Suppressor macrophage (primary cell): ENCODE measurements at places on chromosomes 5 and 9.

- DNase-seq = no peak
Measured at GRCh38 chr5:33737284-33737683, 154.5 kb downstream of the ADAMTS12 start.

GRCh38 chr5:14376789-14377188 lies 204.8 kb upstream of the OTULINL start:
- DNase-seq = no peak

GRCh38 chr9:105967797-105968196 lies 273.5 kb downstream of the TMEM38B start:
- DNase-seq = no peak

- DNase-seq = no peak
Measured at GRCh38 chr9:127126971-127127370, 4.5 kb upstream of the ANGPTL2 start.

DNA sequence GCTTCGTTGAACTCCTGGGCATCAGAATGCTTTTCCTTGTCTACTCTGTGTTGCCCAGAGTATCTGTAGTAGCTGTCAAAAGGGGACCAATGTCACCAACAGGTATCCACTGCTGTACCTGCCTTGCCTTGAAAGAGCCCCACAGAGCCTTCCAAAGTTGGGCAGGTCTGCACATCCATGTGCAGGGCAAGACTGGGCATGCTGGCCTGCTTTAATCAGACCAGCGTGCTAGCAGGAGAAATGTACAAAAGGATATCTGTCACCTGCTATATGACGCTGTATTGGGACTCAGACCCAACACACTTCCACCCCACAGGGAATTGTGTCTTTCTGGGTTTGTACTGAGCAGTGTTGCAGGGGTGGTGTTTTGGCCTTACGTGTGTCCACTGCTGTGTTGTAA lies 11.9 kb downstream of the DELE1 start:
- DNase-seq = no peak

GRCh38 chr5:116495786-116496357 lies 78.8 kb downstream of the SEMA6A start:
- DNase-seq = no peak

DNA sequence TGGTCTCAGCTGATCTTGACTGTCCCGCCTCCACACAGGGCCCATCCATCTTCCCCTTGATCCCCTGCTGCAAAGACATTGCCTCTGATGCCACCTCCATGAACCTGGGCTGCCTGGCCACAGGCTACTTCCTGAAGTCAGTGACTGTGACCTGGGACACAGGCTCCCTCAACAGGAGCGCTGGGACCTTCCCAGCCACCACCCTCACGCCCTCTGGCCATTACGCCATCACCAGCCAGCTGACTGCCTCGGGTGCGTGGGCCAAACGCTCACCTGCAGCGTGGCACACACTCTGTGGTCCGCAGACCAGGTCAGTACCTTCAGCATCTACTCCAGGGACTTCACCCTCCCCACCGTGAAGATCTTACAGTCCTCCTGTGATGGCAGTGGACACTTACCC lies 71.9 kb downstream of the INSL6 start:
- DNase-seq = no peak

- no peak for DNase-seq
Measured at GRCh38 chr5:113243349-113243664, 191.5 kb downstream of the TSSK1B start.

- no peak for DNase-seq
Measured at GRCh38 chr9:33752130-33752637, 43.2 kb upstream of the PRSS3 start.

- no peak for DNase-seq
Measured at GRCh38 chr5:174245516-174246075, 200.1 kb downstream of the NSG2 start.

DNA sequence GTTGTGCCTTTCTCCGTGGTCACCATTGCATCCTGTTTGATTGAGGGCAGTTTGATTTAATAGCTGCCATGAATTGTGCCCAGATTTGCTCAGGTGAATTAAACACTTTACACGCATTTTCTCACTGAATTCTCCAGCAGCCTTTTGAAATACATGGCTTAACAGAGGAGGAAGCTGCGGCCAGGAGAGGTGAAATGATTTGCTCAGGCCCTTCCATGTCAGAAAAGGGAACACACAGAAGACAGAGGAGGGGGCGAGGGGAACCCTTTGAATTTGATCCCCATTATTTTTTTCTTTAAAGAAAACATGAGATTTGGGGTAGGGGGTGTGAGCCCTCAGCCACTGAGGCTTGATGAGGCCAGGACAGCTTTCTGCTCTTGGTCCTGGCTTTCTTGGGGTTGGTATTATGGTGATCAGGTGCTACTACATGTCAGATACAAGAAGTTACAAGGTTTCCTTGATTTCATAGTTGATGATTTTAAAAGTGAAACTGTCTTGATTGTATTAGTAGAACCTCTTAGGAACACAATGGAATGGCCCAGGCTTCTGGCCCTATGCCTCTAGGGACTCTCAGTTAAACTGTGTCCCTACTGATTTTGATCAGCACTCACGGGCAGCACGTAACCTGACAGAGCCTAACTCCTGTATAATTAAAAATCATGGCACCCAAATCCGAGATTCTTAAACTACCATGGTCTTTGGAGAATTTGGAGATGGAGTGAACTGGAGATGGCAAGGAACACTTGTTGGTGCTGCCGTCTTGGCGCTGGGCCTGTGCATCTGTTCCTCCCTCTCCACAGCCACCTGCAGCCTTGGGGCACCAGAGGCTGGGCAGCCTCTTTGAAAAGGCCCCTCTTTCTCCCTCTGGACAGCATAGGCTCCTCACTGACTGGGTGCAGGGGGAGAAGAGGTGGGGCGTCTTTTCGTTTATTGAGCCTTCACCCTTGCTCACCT lies 107.9 kb downstream of the TRIO start:
- DNase-seq = peak; percentile 41

DNA sequence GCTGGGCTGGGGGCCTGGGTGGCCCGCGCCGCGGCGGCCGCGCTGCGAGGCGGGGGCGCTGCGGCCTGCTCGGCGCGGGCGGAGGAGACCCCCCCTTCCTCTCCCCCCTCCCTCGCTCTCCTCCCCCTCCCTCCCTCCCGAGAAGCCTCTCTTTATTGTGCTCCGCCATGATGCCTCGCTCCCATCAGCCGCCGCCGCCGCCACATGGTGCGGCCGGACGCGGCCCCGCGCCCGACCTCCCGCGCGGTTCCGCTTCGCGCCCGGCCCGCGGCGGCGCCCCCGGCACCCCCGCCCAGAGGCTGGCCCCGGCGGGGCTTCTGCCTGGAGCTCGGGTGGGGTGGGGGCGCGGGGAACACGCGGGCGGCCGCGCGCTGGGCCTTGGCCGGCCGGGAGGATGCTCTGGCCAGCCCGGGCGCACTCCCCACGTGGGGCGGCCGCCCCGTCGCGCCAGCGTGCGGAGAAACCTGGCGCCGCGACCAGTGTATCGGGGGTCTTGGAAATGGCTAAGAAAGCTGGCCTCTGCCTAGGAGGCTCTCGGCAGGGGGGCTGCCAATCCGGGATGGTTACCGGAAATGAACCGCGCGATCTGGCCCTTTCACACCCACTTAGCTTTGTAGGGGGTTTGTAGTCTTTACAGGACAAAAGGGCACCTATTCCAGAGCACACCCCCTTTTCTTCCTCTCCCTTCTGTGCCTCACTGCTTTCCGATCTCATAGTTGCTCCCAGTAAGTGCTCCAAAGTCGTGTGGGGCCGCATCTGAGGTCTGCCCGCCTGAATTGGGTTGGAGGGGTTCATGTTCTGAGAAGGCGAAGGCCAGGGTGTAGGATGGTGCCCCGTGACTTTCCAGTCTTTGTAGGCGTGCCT lies 1.0 kb downstream of the SET start:
- no peak for DNase-seq

- DNase-seq = no peak
Measured at GRCh38 chr9:92952906-92953610, 5.7 kb downstream of the FGD3 start.

DNA sequence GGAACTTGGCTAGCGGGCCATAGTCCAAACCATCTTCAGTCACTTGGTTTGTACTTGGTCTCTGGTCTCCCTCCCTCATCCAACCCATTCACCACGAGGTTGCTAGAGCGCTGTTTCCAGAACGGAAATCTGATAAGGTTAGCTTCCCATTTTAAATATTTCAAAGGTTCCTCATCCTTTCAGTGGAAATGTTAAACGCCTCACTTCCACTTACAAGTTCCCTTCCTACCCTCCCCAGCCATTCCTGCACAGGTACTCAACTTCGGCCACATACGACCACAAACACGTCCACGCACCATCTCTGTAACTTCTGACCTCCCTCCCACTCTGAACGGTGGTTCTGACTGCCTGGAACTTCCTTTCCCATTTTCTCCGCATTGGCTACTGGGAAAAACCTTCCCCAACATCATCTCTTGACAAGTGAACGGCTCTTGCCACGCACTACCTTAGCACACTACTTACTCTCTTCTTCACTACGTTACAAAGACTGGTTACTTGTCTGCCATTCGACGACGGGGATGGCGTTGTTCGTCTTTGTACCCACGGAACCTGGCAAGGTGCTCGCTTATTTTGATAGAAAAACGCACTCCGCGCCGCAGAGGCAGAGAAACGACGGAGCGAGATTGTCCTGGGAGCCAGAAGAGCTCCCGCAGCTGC lies 629 bp downstream of the CCNH start:
- peak; percentile 83 for DNase-seq

DNA sequence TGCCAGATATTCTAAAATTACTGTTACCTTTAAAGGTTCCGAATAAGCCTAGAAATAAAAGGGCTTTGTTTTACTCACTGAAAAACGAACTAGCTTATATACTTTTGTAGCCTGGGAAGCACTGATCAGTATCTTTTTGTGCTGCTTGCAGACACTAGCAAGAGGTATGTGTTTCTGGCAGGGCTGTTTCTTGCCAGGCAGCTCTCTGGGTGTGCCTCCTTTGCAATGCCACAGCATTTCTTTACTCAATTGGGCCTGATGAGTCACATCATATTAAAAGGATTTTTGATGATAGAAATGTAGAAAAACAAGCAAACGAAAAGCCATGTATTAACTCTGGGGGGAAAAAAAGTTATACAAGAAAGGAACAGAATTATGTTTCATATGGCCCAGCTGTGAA lies 35.6 kb downstream of the CD180 start:
- no peak for DNase-seq

GRCh38 chr5:91998774-91999173 lies 615.7 kb upstream of the ARRDC3 start:
- no peak for DNase-seq

GRCh38 chr9:93149361-93149760 lies 15.3 kb upstream of the NINJ1 start:
- DNase-seq = no peak

DNA sequence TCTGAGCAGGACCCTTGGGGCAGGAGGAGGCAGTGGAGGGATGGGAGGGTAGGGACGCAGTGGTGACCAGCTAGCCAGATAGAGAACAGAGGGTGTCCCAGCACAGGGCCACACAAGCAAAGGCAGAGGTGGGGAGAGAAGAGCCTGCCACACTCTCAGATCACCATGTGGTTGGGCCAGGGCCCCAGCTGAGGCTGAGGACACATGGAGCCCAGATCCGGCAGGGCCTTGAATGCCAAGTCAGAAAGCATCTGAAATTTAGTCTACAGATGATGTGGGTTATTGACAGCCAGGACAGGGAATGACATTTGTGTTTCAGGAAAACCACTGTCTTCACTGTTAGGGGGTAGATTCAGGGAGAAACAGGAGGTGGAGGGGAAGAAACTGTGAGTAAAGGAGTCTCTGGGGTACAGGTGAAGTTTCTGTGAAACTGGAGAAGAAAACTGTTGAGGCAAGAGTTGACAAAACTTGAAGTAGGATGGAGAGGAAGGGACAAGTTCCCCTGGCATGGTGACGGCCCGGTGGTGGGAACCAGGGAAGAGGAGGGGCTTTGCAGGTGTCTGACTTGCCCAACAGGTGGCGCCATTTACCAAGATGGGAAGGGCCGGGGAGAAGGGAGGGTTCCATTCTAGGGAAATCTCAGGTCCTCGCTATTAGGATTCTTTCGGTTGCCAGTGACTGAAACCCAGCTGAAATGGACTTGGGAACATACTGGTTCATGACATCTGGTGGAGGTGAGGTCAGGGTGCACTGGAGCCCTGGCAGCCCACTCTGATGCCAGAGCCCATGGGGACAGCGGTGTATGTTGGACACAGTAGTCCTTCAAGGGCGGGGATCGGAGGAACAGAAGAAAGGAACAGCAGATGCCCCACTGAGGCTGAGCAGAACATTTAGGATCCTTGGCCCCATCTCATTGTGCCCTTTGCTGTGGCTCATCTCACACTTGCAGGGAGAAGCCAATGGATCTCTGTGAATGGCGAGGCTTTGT lies 100.1 kb downstream of the KCNIP1 start:
- DNase-seq = peak; percentile 58

DNA sequence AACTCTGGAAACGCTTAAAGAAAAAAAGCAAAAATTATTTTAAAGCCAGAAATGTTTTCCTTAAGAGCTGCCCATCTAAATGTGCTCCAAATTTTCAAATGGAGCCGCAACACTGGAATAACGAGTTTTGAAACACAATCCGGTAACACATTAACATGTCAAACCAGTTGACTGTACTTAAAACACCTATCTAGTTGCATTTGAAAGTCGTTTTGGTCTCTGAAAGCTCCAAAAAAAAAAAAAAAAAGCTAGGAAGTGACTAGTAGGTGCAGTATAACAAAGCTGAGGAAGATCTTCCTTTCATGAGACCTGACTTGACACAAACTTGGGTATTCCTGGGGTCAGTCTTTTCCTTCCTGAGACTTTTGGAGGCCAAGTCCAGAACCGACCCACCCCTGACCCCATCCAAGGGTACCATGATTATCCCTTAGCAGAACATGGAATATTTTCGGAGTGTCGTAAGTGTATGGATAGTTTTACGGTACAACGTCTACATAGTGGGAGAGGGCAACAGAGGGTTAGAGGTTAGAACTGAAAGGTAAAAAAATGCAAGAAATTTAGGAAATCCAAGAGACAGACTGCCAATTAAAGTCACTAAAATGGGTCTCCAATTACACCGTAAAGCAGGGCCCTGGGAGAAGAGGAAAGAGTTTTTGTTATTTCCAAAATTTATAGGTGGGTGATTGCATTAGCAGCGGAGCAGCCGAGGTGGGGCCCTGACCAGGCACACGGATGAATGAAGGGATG lies 812 bp downstream of the CETN3 start:
- DNase-seq = no peak

GRCh38 chr5:31757806-31758205 lies 118.9 kb downstream of the PDZD2 start:
- no peak for DNase-seq
